ENCODE measurements at places on chromosomes 7 and 10.

GRCh38 chr10:119362122-119362521 lies 154.8 kb downstream of the GRK5 start:
- no peak for DNase-seq

- DNase-seq = peak; percentile 45
These were observed 88.0 kb upstream of the PRSS58 start for GRCh38 chr7:142345811-142346210.

DNA sequence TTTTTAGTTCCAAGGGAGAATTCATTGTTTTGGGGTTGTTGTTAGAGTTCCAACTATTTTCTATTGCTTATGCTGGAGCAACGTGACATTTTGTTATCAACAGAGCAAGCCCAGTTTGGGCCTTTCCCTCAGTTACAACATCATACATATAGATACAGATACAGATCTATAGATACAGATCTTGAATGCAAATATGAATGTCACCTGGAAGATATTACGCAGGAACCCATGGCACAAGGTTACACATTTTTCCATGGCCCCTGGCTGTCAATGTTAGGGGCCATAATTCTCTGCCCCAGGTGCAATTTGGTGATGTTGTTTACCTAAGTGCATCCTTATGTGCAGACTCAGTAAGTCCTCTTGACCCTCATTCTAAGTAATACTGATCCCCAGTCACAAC lies 3.6 kb upstream of the PODXL start:
- DNase-seq = no peak

- no peak for DNase-seq
These were observed 113.4 kb upstream of the AHR start for GRCh38 chr7:17184805-17185689.

DNA sequence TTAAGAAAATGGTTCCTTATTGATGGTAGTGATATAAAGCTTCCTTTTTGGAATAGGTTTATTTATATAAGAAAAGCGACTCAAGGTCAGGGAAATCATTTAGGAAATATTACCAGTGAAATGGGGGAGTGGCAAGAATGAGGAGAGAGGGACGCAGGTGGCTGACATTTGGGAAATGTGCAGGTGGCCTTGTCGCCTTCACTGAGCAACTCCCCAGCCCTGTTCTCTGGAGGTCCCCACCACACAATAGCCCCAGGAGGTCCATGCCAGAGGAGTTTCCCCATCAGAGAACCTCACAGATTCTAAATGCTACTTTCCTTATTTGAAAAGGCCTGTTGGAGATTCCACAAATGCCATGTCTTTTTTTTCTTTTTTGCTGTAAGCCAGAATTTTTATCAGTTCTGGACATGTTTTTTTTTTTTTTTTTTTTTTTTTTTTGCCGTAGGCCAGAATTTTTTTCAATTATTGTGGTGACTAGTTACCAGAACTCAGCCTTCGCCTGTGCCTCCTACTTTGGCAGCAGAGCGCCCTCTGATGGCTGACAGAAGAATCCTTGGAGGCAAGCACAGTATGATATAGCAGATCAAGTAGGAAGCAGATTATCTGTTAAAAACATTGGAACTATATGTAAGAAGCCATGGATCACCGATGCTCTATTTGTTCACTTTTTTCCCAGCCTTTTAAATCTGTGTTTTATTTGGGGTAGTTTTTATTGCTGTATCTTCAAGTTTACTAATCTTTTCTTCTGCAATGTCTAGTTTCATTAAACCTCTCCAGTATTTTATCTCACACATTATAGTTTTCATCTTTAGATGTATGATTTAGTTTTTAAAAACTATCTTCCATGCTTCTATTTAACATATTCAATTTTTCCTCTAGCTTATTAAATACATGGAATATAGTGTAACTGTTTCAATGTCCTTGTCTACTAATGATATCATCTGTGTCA lies 18.6 kb downstream of the OPALIN start:
- DNase-seq = peak; percentile 49

GRCh38 chr10:73340121-73340520 lies 18.5 kb downstream of the CFAP70 start:
- DNase-seq = no peak

DNA sequence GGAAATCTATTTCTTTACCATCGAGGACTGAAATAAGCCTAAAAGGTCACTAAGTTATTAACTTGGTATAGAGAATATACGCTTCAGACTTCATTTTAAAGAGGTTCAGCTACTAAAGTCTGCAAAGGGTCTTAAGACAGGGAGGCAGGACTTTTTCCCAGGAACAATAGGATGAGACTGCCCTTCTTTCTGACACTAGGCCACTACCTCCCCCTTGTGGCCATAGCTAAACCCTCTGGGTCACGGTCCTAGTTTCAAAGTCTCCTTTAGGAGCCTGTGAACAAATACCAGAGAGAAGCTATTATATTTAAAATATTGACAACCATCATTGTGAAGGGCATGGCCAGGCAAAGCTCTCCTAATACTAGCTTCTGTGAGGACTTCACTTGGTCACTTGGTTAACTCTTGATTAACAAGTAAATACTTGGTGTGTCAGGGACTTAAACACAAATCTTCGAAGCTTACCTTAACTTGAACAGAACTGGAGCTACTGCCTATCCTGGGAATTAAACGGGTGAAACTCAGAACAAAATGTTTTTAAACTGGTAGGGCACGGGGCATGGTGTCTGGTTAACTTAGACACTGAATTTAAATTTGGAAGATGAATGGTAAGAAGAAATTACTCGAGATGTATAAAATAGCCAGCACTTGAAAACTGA lies 75.6 kb downstream of the CCDC6 start:
- DNase-seq = peak; percentile 9

- no peak for DNase-seq
These were observed 203.2 kb upstream of the PPP2R2D start for GRCh38 chr10:131697476-131698128.

DNA sequence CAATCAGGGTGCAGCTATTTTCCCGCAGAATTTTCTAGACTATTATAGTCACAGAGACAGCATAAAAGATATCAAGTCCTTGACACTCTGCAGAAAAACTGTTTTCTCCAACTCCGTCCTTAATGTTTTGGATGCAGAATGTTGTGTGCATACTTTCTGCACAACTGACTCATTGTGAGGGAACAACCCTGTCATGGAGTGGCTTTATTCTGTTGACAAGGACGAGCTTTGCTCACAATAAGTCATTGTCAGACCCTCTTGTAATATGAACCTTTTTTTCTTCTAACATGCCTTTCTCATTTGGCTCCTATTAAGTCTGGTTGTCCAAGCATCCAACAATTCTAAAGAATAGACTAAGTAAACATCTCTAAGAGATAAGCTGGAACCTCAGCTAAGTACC lies 17.3 kb downstream of the ABCB4 start:
- no peak for DNase-seq

DNA sequence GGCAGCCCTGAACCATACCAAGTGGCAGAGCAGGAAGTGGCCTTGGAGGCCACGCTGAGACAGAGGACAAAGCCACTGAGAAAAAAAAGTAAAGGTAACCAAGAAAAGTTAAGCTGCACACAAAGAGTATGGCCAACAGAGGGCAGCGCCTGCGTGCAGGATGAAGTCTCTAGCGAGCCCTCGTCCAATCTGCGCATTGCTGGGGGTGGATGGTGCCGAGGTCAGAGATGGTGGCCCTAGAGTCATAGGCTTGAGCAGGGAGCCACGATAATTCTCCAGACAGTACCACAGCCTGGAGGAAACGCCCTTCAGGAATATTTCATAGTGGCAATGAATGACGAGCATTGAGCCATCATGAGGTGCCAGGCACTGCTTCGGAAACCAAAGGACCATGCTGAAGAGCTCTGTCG lies 9.7 kb downstream of the ATP6V0E2 start:
- peak; percentile 63 for DNase-seq

DNA sequence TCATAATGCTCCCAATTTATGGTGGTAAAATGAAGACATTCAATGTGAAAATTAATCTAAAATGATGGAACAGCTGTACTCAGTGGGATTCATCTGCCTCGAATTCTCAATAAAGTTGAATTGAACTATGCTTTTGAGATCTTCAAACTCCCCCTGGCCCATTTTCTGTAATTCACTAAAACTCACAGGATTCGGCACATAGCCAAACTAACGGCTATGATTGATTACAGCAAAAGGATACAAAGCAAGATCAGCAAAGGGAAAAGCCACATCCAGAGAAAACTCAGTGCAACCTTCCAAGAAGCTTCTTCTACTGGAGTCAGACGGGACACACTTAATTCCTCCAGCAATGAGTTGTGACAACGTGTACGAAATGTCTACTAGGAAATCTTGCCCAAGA lies 307.5 kb downstream of the CNTNAP2 start:
- no peak for DNase-seq

DNA sequence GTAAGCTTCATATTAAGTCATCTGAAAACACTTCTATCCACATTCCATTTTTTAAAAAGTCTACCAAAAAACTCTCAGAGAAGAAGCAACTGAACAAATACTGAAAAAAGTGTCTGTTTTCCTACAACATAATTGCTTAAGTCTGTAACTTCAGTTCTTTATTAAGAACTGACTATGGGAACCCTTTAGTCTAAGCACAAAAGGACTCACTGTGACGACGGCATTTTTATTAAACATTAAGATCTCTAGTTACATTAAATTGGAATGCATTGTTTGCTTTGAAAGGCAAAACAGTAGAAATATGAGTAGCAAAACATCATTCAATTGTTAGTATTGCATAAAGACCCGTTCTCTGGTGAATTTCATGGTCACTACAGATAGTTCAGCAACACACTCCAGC lies 5.8 kb upstream of the FAM3C start:
- DNase-seq = no peak

DNA sequence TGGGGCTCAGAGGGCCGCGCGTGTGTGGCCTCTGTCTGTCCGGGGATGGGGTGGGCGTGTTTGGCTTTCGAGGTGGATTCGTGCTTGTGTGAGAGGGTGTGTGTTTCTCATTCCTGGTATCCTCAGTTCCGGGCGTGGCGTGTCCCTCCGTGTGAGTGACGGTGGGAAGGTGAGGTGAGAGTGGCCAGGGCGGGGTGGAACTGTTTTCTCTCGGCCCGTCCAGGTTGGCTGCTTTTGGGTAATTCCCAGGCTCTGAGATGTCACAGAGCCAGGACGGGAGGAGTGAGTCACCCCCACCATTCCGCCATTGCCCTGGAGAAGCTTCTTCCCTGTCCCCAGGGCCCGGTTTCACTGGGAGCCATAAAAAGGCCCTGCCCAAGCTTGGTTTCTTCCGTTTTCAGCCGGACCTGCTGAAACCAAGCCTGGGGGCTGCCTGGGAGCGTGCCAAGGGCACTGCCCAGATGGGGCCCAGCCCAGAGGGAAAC lies 21.3 kb upstream of the CLDN4 start:
- DNase-seq = no peak

- peak; percentile 49 for DNase-seq
These were observed 426 bp downstream of the SYPL1 start for GRCh38 chr7:106111655-106112117.

Data from CD4-positive, alpha-beta T cell treated with Interleukin-21 for 1 hour (primary cell).